Activated effector memory CD4-positive, alpha-beta T cell treated with anti-CD3 and anti-CD28 coated beads, Interleukin-2, amount 50 U/mL, for 16 hours (primary cell): ENCODE measurements at places on chromosomes 2 and 18.

DNA sequence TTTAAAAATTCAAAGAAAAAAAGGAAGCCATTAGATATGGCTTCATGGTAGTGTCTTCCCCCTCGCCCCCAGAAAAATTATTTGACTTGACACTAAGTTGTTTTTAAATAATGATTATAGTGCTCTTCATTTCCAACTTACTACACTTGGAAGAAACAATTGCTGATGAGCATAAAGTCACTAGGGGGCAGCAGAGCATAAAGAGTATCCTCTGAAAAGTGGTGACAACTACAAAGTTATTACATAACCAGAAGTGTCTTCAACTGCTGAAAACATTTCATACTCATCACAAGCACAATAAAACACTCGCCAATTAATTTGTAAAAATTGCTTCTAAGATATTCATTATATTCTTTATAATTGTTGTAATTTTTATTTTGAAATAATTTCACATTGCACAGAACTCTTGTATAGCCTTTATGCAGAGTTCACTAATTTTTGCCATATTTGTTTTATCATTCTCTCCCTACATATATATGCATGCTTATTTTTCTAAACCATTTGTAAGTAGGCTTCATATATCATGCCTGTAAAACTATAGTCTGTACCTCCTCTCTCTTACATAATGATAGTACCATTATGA is 54.9 kb downstream of the EXOC6B start:
- no peak for DNase-seq

GRCh38 chr18:35993013-35993412 is 20.5 kb downstream of the RMP24 start:
- no peak for DNase-seq

DNA sequence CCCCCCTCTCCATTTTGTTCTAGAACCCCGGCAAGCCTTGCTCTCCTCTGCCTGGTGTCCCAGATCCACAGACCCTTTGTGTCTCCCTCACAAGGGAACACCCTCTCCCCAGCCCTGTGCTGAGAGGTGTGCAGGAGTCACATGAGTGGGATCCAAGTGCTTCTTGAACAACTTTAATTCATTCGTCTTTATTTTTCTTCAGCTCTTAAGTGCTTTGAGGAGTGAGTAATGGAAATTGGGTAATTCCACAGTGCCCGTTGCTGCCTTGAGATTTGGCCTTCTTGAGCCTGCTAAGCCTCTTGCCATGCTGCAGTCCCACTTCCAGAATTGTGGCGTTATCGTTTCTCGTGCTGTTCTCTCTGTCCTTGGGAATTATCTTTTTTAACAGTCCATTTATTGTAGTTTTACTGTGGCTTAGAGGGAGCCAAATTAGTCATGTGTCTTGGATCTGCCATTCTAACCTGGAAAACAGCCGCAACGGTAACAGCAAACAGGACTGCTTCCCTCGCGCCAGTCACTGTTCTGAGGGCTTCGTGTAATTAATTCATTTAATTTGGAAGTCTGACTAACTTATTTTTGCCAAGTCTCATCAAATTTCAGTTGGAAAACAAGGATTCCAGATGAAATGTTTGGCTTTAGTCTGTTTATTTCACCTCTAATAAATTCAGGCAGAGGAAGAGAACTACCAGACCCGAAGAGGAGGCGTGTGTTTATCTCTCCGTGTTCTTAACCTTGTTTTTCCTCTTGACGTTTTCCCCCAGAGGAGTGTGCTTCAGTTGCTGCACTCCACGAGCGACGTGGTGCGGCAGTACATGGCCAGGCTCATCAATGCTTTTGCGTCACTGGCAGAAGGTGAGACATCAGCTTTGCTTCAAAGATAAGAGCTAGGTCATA is 72.0 kb downstream of the ARMC9 start:
- no peak for DNase-seq

DNA sequence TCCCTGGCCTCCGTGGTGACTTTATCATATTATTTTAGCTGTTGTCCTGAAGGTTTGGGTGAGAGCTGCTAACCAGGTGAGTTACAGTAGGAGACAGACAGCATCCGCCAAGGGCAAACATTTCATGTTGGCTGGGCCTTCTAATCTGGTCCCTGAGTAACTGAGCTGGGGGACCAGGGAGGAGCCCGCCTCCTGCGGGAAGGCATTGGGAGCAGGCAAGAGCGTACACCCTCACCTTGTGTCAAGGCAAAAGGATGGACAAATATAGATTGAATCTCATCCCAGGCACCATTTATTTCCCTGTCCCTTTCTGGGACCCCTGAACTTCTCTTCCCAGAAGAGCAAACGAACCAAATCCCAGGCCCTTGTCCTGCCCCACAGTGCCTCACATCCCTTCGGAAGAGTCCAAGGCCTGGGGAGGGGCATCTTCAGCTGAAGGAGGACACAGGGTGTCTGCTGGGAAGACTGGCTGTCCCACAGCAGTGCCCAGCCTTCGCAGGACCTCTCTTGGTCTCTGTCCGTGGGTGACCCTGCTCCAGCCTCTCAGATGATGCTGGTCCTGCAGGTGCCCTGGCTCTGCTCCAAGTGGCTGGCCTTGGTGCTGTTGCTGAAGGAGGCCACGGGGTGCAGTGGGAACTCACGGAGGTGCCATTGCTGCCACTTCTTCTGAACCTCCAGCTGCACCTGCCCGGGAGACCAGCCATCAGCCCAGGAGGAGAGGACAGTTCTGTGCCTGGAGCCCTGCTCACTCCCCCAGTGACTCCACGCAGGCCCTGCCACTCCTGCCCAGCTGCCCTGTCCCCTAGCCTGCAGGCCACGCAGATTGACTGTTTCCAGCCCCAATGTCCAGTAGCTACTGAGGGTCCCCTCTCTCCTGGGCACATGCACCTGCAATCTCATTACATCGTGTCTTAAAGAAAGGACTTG is 8.2 kb downstream of the TMEM37 start:
- peak; percentile 50 for DNase-seq

GRCh38 chr2:43191947-43192516 is 34.4 kb downstream of the ZFP36L2 start:
- no peak for DNase-seq

DNA sequence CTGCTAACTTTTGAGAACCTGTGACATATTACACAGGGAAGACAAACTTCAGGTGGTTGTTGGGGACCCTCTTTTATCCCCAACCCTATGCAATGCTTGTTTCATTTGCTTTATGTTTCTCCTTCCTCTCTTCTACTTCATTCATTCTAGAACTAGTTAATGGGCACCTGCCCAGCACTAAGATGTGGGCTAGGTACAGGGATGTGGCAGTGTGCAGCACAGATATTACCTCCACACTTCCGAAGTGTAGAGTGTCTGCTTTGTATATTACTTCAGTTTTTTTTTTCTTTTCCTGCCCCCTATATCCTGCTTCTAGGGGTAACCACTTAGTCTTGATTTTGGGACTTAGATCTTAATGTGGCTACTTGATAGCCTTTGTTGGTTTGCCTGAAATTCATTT is 35.1 kb downstream of the CD28 start:
- no peak for DNase-seq

GRCh38 chr2:82539280-82539621 is 1919.8 kb downstream of the SUCLG1 start:
- DNase-seq = no peak

DNA sequence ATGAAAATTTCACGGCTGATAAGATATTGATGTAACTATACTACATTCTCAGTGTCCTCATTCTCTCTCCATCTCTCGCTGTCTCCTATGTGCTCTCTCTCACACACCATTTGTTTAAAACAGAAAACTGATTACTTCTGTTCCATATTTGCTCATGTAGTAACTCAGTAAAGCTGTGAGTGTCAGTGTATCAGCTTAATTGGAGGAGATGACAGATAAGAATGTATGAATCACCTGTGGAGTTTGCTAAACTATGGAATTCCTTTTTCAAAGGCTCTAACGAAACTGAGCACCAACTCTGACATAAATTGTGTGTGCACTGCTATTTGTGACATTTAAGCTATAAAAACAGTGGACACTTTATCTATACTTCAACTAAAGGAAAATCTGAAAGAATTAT is 1080.0 kb downstream of the DSC3 start:
- DNase-seq = no peak

GRCh38 chr2:60410456-60411146 is 142.9 kb downstream of the BCL11A start:
- no peak for DNase-seq

DNA sequence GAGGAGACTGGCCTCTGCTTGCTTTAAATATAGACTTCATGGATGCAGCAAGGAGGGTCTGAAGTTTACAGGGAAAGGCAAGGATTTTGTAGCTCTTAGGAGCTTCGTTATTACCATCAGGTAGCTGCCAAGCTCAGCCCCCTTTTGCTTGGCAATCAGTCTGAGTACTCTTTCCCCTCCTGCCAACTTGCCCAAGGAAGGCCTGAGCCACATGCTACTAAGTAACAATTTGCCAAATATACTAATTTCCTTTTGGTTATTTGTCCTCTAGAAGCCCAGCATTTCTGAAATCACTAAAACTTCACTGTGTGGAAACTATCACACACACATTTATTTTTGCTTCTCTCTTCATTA is 85.5 kb upstream of the ITPRID2 start:
- no peak for DNase-seq

DNA sequence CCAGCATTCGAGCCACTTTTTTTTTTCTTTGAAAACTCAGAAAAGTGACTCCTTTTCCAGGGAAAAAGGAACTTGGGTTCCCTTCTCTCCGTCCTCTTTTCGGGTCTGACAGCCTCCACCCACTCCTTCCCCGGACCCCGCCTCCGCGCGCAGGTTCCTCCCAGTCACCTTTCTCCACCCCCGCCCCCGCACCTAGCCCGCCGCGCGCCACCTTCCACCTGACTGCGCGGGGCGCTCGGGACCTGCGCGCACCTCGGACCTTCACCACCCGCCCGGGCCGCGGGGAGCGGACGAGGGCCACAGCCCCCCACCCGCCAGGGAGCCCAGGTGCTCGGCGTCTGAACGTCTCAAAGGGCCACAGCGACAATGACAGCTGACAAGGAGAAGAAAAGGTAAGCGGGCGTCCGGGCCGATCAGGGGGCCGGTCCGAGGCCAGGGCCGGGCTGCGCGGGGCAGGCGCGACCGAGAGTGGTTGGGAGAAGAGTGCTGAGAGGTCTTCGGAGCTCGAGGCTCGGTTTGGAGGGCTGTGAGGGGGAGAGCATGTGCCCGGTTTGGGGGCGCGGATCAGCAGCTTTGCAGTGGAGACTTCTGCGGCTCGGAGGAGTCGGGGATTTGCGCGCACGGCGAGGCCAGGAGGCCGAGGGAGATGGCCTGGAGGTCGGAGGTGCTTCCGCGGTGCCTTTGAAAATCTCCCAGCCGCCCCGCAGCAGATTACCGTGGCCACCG is 502 bp downstream of the EPAS1 start:
- peak; percentile 90 for DNase-seq

DNA sequence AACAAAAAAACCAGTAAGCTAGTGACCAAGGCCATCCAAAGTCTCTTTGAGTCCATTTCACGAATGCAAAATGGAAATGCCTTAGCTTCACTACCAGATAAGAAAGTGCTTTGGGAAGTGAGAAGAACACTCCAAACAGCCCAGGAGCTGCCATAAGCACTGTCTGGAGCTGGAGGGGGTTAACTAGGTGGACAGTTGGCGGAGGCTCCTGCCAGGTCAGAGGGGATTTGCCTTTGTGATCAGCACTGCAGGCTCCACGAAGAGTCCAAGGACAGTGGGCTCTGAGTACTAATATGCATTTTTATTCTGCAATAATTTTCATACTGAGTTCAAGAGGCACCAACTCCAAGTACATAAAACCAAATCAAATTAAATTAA is 233.3 kb upstream of the SMAD2 start:
- DNase-seq = no peak

- peak; percentile 53 for DNase-seq
Observed at GRCh38 chr2:240701736-240702639, 10.3 kb downstream of the AQP12A start.

DNA sequence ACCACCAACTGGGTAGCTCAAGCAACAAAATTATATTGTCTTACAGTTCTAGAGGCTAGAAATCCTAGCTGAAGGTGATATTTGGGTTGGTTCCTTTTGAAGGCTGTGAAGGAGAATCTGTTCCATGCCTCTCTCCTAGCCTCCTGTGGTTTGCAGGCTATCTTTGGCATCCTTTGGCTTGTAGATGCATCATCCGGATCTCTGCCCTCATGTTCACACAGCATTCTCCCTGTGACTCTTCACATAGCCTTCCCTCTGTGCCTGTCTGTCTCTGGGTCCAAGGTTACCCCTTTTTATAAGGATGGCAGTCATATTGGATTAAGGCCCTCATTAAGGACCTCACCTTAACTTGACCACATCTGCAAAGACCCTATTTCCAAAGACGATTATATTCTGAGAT is 78.6 kb upstream of the MAP3K20 start:
- DNase-seq = no peak
